ENCODE measurements at places on chromosomes 6 and 20.

- no peak for DNase-seq
Measured at GRCh38 chr6:139743664-139744437, 369.4 kb upstream of the CITED2 start.

DNA sequence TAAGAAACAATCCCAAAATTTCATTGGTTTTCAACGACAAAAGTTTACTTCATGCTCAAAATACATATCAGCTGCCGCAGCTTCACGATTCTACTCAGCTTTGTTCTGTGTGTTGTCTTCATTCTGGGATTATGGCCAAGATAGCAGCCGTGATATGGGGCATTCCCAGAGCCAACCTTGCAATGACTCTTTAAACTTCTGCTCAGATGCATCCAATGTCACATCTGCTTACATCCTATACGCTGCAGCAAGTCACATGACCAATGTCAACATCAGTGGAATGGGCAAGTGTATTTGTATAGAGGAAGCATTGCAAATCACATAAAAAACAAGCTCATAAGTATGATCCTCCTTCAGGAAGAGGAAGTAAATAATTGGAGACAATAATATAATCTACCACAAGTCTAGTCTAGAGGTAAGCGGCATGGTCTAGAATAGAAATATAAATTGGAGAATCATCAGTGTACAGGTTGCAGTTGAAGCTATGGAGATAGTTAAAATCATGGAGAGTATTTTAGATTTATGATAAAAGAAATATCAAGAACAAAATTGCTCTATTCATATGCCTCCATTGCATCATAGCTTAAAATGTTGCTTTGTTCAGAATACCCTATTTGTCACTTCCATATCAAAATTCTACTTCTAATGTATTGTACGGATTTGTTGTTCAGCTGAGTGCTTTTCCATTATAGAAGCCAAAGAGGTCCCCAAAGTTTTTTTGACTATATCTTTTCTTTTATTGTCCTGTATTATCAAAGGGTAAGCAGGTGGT, 7.2 kb upstream of the C6orf141 start:
- no peak for DNase-seq

DNA sequence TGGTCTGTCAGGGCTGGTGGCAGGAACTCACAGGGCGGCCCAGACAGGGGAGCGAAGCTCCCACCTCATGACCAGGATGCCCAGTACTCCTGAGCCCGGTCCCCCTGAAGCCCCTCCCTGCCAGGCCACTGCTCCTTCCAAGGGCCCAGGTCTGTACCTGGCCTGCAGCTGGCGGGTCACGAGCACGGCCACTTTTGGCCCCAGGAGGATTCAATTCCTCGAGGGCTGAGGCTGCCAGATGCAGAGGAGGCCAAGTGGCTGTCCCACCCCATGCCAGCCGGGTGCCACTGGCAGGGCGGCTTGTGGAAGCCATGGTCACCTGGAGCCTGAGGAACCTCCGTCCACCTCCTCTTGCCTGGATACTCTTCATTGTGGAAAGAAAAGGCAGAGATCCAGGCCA, 17.4 kb downstream of the PMEPA1 start:
- no peak for DNase-seq

- no peak for DNase-seq
Measured at GRCh38 chr6:148147463-148147830, 195.2 kb upstream of the SASH1 start.

DNA sequence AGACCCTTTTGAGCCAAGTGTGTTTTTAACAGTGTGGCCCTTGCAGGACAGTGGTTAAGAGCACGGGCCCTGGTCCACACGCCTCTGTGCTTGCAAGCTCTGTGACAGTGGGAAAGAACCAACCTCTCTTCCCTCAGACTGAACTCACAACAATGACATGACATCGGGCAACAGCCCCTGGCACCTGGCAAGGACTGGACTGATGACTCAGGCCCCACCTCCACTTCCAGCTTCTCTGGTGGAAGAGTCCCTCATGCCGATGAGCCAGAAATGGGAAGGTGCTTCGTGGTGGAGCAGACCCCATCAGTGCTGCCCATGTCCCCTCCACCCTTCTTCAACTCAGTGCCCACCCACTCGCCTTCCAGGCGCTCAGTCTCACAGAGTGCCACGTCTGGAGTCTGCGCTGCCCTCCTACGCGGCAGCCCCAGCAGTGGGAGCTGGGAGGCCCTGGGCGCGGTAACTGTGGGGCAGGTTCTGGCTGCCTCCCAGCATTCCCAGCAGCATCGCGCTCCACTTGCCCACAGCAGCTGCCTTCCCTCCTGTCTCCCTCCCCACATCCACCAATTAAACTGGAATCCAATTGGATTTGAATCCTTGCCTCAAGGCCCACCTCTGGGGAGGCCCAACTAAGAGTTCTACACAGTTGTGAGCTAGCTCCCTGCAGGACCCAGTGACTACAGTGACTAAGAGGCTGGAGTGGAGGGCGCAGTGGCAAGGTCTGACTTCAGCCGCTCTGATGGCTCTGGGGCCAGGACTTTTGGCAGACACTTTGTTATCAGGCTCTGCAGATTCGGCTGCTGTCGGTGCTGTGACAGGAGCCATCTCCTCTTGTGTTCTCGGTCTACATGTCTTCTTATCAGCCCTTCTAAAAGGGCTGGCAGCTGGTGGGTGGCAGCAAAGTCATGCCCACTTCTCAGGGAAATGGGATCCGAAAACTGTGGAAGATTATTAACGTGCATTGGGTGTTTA, 156.8 kb upstream of the MLN start:
- DNase-seq = no peak

- DNase-seq = no peak
Measured at GRCh38 chr6:44100088-44100550, 27.1 kb downstream of the MRPL14 start.

GRCh38 chr6:21331235-21331634, 262.3 kb upstream of the SOX4 start:
- DNase-seq = no peak

- DNase-seq = no peak
Measured at GRCh38 chr6:25499615-25500235, 152.3 kb upstream of the SCGN start.

- DNase-seq = peak; percentile 12
Measured at GRCh38 chr6:50442531-50443040, 270.7 kb upstream of the TFAP2D start.

GRCh38 chr6:115932481-115932880, 128.2 kb downstream of the FRK start:
- no peak for DNase-seq

DNA sequence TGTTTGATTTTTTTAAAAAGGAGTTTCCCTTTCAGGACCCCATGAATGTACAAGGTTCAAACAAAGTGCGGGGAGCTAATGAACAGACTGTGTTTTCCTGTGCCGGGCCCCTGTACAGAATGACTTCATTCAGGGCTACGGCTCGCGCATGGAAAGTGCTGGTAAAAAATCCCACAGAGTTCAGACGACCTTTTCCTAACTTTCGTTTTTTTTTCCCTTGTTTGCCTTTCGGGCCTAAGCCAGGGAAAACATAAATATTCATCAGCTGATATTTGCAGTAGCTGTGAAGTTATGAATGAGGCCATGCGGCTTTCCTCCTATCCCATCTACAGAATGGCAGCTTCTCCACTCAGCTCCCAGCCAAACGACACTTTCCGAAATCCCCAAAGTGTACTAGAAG, 74.0 kb downstream of the HAO1 start:
- DNase-seq = peak; percentile 40

DNA sequence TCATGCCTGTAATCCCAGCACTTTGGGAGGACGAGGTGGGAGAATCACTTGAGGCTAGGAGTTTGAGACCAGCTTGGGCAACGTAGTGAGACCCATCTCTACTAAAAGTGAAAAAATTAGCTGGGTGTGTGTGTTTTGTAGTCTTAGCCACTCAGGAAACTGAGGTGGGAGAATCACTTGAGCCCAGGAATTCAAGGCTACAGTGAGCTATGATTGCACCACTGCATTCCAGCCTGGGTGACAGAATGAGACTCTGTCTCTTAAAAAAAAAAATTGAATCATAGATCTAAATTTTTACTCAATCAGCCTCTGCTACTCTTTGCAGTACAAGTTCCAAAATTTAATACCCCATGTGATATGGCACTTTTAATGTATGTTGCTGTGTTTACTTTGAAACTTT, 121.6 kb downstream of the ARMC2 start:
- no peak for DNase-seq

GRCh38 chr6:32906539-32906938, 34.3 kb downstream of the HLA-DMB start:
- no peak for DNase-seq

DNA sequence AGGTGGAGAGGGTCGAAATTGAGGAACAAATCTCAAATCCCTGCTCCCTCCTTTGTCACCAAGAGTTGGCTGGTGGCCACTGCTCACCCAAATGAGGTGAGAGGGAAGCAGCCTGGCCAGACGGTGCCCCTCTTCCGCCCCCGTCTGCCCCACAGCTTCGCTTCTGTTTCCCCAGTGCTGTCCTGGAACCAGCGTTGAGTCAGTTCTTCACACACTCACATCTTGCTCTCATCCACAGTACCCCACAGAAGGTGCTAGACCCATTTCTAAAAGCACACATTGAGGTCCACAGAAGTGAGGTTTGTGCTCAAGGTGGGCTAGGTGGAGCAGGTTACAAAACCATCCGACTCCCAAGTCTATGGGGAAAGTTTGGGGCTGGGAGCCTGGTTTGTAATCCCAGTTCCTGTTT, 3.8 kb downstream of the CEBPB start:
- DNase-seq = no peak

- no peak for DNase-seq
Measured at GRCh38 chr20:36310215-36310981, 4.3 kb downstream of the DLGAP4 start.

DNA sequence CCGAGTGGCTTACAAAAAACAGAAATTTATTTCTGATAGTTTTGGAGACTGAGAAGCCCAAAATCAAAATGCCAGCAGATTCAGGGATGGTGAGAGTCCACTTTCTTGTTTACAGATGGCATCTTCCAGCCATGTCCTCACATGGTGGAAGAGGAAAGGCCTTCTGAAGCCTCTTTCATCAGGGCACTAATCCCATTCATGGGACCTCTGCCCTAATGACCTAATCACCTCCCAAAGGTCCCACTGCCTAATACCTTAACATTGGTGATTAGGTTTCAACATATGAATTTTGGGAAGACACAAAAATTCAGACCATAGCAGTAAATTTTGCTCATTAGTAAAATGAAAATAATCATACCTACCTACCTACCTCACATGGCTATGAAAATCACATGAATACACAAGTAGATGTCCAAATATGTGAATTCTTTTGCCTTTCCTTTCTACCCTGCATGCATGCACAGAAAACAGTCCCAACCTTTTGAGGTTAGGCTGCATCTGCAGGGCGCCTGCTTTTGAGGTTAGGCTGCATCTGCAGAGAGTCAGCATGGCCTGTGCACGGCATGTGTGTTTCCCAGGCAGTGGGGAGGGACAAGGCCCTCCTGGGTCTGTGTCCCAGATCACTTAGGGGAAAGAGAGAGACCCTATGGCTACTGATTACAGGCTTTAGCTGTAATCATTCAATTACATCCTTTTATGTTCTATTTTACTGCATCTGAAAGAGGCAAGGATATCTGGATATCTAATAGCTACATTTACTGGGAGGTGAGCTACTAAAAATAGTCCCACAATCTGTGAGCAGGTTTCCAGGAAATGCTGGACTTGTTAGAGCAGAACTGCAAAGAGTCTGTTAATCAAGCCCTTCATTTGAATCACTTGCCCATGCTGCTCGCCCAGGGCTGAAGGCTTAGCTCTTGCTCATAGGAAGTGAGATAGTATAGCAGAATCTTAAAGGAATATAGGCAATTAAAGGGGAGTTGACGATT, 497.7 kb upstream of the MARCKS start:
- no peak for DNase-seq

- DNase-seq = no peak
Measured at GRCh38 chr6:11271228-11272020, 39.0 kb upstream of the NEDD9 start.

GRCh38 chr20:52616629-52617028, 355.5 kb upstream of the TSHZ2 start:
- no peak for DNase-seq

GRCh38 chr6:14502551-14502950, 385.0 kb downstream of the CD83 start:
- DNase-seq = no peak

DNA sequence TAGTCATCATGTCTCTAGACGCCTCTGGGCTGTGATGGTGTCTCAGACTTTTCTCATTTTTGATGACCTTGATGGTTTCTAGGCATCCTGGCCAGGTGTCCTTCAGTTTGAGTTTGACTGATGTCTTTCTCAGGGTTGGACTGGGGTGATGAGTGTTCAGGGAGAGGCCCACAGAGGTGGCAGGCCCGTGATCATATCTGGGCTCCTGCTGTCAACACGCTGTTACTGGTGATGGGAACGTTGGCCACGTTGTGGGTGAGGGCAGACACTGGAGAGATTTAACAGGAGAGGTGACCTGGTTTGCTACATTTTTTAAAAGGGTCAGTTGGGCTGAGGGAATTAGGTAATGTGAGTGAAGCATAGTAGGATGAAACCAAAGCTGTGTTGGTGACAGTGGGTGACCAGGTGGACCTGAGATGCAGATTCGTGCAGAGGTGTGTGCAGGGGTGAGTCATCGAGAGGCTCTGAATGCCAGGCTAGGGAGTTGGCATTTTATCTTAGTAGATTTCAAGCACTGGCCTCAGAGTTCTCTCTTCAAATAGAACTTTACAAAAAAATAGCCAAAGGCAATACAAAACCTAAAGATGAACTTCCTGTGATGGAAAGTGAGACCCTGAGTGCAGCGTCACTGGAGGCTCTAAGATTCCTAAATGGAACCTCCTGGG, 174.1 kb downstream of the CDH26 start:
- no peak for DNase-seq

- no peak for DNase-seq
Measured at GRCh38 chr20:34875642-34876405, 588 bp upstream of the ACSS2 start.

DNA sequence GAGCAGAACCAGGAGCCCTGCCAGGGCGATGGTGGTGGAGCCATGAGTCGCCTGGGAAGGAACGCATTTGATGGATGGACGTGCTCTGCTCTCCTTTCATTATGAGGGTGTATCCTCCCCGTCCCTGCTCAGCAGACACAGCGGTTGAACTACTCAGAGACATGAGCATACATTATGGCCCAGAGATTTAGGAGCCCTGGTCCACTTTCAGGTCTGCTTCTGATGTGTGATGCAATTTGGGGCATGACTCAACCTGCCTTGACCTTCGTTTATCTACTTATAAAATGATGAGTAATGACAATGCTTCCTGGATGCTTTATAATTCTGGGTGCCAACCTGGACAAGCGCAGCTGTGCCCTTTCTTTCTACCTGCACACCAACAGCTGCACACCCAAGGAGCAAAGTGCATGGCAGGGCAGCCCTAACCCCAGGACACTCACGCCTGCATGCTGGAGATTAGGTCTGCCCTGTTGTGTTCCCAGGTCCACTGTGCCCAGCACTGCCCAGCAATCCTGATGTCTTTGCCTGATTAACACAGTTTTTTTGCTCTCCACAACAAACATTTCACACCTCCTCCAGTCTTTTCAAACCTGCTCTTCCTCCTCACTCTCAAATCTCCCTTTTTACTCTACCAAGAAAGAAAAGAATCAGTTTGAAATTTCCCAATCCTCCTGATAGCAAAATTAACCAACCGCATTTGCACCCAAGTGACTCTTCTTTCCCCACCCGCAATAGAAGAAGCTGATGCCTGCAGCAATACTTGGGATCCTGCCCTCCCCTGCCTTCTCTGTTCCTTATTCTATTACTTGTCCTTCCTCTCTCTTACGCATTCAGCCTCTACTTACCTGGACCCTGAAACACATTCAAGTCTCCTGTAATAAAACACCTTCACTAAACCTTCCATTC, 81.2 kb downstream of the EZR start:
- DNase-seq = no peak
